ENCODE measurements at places on chromosomes 6 and 20.

DNA sequence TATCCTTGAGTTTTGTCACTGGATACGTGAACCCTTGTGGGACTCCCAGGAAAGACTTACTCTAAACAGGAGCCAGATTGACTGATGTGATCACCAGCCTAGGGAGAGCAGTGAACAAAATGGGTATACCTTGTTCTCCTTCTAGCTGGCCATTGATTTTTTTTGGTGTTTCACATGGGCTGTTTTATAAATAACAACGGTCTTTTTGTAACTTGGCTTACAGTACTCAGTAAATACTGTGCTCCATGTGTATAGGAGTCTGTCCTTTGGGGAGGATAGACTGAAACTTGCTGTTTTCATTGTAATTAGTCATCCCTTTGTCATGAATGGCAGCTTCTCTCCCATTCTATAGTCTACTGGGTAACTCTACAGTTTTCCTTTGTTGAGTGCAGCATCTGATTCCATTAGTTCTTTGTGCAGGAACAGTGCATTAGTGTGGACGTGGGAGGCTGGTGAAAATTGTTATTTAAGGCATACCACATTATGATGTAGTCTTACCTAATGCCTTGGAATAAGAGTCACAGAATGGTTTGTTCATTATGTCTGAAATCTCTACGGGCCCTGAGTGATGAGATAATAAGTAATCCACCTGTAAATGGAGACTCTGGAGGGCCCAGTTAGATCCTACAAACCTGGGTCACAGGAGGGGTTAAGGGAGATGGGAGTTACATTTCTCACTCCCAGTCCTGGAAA, 89.5 kb downstream of the TIAM2 start:
- DNase-seq: no peak

GRCh38 chr6:35305117-35305516, 7.5 kb downstream of the DEF6 start:
- no peak for DNase-seq

GRCh38 chr20:11378252-11378651, 539.4 kb upstream of the BTBD3 start:
- no peak for DNase-seq

DNA sequence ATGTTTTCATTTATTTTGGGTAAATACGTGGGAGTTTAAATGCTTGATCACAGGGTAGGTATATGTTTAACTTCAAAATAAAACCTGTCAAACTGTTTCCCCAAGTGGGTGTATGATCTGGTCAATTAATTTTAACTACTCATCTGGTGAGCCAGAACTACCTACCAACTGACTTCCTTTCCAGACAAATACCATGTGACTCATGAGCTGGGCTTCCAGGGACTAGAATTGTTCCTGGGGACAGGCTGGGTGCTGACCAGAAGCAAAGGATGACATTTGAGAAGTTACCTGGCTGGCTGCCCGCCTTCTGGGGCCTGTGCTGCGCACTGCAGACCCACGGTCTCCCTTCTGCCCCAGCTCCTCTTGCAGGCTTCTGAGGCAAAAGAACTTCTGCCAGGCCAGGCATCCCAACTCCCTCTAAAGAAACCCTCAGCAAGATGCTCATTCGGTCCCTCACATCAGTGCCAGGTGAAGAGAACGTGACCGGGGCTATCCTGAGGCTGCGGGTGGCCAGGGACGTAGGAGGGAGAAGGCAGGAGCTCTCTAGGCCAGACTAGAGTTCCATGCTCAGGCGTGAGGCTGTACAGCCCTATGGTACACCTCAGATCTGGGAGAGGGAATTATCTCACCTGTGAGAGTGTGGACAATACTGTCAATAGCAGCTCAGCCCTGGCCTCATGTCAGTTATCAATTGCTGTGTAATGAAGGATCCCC, 103.6 kb downstream of the JPH2 start:
- DNase-seq: no peak

DNA sequence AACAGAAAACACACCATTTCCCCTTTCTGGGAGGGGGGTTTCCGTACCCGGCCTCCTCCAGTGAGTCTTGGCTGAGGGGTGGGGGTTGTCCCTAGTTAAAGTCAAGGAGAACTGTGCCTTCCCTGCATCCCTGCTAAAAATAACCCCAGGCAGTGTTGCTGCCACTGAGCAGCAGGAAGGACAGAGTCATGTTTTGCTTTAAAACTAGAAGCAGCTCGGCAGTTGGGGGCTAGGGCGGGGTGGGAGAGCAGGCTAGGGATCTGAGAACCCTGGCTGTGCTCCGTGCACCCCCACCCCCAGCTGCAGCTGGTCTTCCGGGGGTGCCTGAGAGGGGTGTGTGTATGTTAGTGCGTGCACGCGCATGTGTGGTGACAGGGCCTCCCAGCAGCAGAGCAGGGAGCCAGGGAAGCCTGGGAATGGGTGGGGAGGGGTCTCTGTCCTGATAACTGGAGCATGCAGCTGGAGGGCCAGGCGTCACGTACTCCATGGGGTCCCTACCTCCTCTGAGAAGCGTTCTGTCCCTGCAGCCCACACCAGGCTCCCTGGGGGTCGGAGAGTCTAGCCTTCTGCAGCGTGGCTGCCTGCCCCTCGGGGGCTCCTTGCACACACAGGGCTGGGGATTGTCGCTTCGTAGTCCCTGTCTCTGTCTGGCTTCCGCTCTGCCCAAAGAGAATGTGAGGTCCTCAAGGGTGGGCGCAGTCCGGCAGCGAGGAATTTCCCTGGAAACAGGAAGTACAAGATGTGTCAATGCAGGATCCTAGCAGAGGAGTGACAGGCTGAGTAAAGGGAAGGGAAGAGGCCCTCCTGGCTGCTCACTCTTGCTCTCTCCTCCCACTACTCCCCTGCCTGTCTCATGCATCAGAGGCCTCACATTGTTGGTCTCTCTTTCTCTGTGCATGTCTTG, 16.8 kb upstream of the ARMC12 start:
- DNase-seq: no peak

DNA sequence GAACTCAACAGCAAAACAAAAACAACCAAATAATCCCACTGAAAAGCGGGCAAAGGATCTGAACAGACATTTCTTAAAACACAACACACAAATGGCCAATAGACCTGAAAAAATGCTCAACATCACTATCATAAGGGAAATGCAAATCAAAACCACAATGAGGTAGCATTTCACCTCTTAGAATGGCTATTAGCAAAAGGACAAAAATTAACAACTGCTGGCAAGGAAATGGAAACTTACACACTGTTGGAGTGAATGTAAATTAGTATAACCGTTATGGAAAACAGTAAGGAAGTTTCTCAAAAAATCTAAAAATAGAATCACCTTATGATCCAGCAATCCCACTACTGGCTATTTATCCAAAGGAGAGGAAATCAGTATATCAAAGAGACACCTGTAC, 20.9 kb downstream of the FAM8A1 start:
- DNase-seq: no peak

- DNase-seq: no peak
These were observed 223.9 kb downstream of the PRL start for GRCh38 chr6:22072949-22073348.

DNA sequence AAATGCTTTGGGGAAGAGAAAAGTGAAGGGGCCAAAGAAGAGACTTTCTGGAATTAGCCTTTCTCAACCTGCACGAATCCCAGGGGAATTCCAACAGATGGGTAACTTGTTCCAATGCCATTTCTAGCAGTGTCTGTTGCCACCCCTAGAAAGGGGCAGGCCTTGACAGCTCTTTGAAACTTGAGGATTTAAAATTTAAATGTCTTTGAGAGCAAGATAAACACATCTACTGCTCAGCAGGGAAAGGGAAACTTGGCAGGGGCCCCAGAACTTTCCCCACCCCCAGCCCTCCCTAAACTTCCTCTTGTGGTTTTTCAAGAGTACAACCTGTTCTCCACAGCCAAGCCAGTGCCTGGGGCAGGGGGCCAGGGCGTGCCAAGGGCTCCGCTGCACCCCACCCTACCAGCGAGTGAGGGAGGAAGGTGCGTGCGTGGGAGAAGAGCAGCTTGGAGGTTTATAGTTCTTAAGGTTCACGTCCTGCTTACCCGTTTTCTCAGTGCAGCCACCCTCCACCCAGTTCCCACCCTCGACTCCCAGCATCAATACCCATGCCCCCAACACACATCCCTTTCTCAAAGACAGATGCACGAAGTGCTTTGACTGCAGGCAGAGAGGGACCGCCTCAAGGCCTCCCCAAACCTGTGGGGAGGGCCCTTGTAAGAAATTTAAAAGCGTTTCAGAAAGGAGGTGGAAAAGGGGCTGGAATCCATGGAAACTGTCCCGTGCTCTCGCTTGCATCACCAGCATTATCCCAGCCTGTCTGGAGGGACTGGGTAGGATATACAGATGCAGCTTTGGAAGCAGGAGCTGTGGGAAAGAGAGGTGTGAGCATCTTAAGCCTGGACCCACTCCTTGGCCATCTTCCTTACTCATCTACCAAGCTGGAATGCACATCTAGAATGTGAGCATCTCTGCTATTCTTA, 4.5 kb upstream of the TAF8 start:
- no peak for DNase-seq

DNA sequence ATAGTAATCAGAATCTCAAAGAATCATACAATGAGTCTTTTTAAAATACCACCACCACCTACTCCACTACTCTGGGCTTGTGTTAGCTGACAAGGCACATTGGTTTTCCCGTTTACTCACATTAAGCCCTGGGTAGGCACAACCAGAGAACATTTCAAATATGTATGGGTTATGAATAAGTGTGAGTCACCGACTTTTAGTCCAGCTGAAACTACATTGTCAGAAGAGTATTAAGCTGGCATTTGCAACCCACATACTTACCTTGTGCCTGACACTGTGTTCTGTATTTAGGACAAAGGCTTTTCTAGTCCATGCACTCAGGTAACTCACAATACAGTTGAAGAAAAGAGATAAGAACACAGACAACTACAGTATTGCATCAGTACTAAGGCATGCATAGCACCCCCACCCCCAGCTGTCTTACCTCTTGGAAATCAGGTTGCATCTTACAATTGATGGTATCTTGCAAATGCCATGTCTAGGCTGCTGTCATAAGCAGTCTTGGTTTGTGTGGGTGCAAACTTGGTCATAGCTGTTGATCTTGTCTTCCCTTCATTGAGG, 40.3 kb upstream of the AHI1 start:
- DNase-seq: no peak

DNA sequence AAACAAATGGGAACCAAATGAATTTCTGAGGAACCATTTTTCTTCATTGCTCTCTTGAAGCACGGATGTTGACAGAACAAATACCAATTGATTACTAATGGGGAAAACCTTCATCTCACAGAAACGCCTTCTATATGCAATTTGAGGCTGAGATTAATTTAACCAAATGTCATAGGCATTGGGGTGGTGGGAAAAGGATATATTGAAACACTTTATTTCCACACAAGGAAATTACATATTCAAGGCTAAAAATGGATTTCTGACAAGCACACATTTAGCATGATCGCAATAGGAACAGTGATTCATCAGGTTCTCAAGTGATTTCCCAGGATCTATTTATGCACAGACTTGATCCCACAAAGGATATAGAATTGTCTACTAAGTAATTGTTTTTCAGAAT, 88.9 kb downstream of the COL12A1 start:
- DNase-seq: no peak

- DNase-seq: no peak
These were observed 224.7 kb downstream of the PTPRK start for GRCh38 chr6:128295670-128296069.

DNA sequence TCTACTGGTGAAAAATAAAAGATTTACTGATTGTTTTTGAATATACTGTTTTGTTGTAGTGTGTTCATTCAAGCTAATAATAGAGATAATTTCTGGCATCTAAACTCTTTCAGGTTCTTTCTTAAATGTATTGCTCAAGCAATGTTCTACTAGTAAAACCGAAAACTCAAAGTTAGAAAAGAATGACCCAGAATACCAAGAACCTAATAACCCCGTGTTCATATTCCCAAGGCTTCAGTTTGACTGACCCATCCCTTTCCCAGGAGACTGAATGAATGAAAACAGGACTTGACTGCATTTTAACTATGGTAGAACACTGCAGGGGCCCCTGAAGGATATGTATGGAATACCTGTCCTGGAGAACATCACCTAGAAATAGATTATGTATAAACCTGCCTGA, 375.3 kb downstream of the MAFB start:
- DNase-seq: no peak

- peak; percentile 6 for DNase-seq
These were observed 85.3 kb upstream of the BHLHE23 start for GRCh38 chr20:63091901-63092659.

GRCh38 chr6:32095338-32096086, 13.6 kb downstream of the TNXB start:
- DNase-seq: peak; percentile 55

DNA sequence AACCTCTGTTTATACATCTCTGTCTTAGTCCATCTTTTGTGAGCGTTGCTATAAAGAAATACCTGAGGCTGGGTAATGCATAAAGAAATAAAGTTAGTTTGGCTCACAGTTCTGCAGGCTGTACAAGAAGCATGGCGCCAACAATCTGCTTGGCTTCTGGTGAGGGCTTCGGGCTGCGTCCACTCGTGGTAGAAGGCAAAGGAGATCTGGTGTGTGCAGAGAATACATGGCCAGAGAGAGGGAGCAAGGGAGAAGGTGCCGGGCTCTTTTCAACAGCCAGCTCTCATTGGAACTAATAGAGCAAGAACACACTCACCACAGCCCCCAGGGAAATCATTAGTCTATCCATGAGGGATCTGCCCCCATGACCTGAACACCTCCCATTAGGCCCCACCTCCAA, 100.3 kb upstream of the SRSF6 start:
- no peak for DNase-seq

DNA sequence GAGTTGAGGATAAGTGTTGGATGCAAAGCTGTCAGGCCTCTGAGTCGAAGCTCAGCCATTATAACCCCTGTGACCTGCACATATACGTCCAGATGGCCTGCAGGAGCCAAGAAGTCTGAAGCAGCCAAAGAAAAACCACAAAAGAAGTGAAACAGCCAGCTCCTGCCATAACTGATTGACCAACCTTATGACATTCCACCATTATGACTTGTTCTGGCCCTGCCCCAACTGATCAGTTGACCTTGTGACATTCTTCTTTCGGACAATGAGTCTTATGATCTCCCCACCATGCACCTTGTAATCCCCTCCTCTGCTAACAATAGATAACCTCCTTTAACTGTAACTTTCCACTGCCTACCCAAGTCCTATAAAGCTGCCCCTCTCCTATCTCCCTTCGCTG, 133.7 kb upstream of the AGPAT4 start:
- no peak for DNase-seq

DNA sequence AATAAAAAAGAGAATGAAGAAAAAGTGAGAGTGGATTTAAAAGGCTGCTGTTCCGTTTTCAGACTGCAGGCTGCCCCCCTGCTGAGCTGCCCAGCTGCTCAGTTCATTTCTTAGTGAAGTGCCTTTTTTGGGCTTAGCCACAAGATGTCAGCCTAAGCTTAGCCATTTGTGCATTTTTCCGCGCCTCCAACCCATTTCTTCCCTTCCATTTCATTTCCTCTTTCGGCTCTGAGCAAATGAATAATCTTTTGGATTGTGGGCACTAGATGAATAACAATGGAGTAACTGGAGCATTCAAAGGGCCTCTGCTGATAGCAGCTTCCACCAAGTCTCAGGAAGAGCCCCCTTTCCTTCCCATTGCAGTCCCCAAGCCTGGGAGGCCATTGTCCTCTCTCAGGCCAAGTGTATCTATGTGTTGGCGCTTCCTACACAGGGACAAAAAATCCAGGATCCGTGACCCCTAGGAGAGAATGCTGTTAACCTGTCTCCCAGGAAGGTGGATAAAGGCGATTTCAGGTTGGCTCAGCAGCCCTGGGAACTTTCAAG, 83.5 kb upstream of the SPTLC3 start:
- peak; percentile 80 for DNase-seq

All from WERI-Rb-1 (cell line).